Cardiac muscle cell (in vitro differentiated cells and primary cell): ENCODE measurements at places on chromosomes 7 and 10. TPM values are rescaled to one million over a fixed set of nuclear protein-coding genes. Genes with fewer than 3 reads are reported as not detected.

- DNase-seq, result no peak
These were observed 519 bp upstream of the ZNF655 start for GRCh38 chr7:99557940-99558305.

Gene GTF2IRD1
- 33.0 and 51.4 TPM in 2 replicates for total RNA-seq

- DNase-seq, result no peak
These were observed 16.3 kb downstream of the ZMIZ1 start for GRCh38 chr10:79084972-79085597.

Gene HOXA4
- total RNA-seq, result 0.14 TPM in 1 of 2 replicates, not detected in the other

DNA sequence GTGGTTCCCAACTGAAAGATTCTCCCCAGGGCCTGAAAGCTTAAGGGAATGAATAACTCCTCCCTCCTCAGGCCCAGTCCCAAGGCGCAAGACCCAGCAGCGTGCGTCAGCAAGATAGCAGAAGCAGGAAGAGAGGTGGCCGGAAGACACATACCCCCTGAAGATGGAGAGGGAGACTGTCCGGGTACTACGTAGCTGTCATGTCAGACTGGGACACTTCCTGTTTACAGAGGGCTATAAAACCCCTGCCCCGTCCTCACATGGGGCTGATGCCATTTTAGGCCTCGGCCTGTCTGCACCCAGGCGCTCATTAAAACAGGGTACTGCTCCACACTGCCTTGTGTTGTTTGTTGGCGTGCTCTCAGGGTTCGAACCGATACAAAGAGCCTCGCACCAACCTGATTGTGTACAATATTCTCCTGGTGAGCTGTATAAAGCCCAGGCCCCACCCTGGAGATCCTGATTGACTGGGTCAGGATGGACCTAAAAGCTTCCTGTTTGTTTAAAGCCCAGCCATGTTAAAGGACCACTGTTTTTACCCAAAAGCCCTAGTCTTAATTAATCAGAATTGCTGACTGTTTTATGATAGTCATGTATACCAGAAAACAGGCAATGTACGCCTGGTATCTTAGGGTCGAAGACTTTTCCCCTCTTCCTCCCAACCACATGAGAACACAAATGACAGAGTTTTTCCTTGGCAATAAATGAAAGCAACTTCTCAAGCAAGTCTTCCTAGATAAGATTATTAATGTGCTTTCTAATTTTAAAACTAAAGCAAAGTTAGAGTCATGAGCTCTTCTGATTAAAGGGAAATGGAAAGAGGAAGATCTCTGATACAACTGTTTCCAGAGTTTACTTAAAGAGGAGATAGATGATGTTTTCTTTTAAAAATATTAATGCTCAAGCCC is 251.5 kb downstream of the DOCK4 start:
- no peak for DNase-seq

- DNase-seq, result peak; percentile 20
These were observed 12.7 kb downstream of the CHN2 start for GRCh38 chr7:29207162-29207801.

Gene SHTN1
- 2.1 and 2.9 TPM in 2 replicates for total RNA-seq

GRCh38 chr10:95907456-95908253 is at the start of gene CC2D2B:
TSS of gene CC2D2B (plus strand) at chr10:95907975. CDS start at chr10:95911324, 3,349 bp downstream.
- peak; percentile 85 for DNase-seq

DNA sequence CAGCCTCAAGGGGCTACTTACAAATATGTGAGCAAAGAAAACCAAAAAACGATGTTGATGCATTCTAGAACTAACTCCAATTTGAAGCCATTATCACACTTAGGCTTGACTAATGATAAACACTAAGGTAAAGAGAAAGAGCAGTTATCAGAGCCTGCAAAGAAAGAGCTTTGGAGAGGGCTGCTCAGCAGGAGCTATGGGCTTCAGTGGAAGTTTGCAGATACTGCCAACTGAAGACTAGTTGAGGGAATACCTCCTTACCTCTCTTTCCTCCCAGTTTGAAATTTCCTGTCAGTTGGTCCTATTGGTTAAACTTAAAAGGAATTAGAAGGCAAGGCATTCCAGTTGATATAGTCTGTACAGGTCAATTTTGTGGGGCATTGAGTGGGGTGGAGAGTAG is 498.1 kb upstream of the POT1 start:
- DNase-seq, result no peak
